Glutamatergic neuron (in vitro differentiated cells): ENCODE measurements at places on chromosomes 7 and 10. TPM values are rescaled to one million over a fixed set of nuclear protein-coding genes. Genes with fewer than 3 reads are reported as not detected.

- no peak for DNase-seq
These were observed 4.4 kb downstream of the SPRN start for GRCh38 chr10:133420028-133420427.

- peak; percentile 87 for DNase-seq
These were observed at the start of gene BAG3 for GRCh38 chr10:119650692-119651513. TSS of gene BAG3 (plus strand) at chr10:119651380. CDS start at chr10:119651676, 296 bp downstream.

DNA sequence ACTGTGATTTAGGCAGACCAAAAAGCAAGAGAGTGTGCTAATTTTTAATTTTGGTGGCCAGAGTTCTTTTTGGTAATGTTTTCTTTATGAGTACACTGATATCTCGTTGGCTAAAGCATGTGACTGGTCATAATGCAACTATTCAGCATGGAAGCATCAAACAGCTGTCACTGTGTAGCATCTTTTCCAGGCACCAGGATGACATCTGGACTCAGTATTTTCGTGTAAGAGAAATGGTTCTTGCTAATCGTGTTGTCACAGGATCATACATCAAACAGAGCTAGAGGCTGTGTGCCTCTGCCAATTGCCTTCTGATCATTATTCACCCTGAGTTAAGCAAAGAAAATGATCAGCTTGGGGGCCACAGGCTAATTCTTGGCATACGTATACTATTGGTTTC lies 118.9 kb downstream of the SND1 start:
- no peak for DNase-seq

- no peak for DNase-seq
These were observed 22.0 kb upstream of the SLC26A4 start for GRCh38 chr7:107638594-107638993.

GRCh38 chr7:128093614-128094570 lies 62.7 kb upstream of the LRRC4 start:
- no peak for DNase-seq

The ARPC1A gene
- 173 TPM for total RNA-seq
